NCI-H526 (cell line): ENCODE measurements at places on chromosomes 4 and X.
A peak's percentile ranks its signal among the peaks of the same experiment; 100 is the strongest.

GRCh38 chrX:155048977-155049619 lies 21.8 kb downstream of the CMC4 start:
- DNase-seq: peak; percentile 23

- no peak for DNase-seq
Measured at GRCh38 chrX:9327747-9328145, 137.1 kb upstream of the TBL1X start.

GRCh38 chrX:103170216-103170615 lies 44.7 kb upstream of the BEX4 start:
- no peak for DNase-seq

GRCh38 chr4:16411501-16412085 lies 185.3 kb upstream of the TAPT1 start:
- DNase-seq: no peak

- no peak for DNase-seq
Measured at GRCh38 chr4:3791256-3791655, 25.1 kb downstream of the ADRA2C start.

DNA sequence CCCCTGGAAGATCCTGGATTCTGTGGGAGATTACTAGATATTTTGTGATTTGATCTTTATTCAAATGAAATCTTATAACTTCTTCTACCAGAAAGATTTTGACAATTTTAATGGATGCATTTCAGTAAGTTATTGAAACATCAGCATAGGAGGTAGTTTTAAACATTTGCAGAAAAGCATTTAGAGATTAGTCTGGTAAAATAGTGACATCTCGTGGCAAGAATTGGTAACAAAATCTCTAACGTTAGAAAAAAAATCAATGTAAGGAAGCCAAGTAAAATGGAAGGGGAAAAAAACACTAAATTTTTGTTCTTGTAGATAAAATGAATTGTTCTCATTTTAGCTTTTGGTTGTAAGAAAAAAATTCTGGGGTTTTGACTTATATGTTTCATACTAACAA lies 73.3 kb downstream of the TASL start:
- no peak for DNase-seq

- DNase-seq: no peak
Measured at GRCh38 chr4:133812954-133813353, 388.6 kb downstream of the PABPC4L start.

DNA sequence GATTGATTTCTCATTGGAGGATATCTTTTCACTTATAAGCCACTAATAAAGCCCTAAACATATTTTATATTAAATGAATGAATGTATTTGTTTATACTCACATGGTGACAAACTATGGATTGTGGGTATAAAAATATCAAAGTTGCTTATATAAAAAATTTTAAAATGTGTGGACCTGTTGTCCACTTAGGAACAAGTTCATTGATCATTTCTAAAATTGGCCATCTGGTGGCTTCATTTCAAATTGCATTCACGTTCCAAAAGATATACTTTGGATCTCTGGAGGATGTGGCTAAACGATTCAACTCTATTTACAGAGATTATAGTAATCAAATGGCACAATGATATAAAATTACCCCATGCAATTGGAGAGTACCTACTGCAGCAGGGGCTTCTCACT lies 32.5 kb downstream of the FSTL5 start:
- no peak for DNase-seq

- no peak for DNase-seq
Measured at GRCh38 chr4:168019019-168019651, 73.2 kb upstream of the ANXA10 start.

- no peak for DNase-seq
Measured at GRCh38 chr4:82481506-82481840, 51.1 kb downstream of the ENOPH1 start.

DNA sequence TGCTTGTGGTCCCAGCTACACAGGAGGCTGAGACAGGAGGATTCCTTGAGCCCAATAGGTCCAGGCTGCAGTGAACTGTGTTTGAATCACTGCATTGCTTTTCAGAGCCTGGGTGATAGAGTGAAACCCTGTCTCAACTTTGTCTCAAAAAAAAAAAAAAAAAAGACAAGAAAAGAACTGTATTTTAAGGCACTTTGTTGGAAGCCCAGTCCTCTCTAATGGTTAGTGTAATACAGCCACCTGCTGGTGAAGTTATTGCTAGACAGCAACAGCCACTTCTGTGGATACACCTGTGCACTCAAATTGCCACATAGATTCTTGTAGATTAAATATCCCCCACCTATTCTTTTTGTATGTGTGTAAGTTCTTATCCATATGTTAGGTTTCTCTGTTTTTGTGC lies 10.1 kb upstream of the FGG start:
- DNase-seq: no peak
